ENCODE measurements at places on chromosomes 6 and 20.

DNA sequence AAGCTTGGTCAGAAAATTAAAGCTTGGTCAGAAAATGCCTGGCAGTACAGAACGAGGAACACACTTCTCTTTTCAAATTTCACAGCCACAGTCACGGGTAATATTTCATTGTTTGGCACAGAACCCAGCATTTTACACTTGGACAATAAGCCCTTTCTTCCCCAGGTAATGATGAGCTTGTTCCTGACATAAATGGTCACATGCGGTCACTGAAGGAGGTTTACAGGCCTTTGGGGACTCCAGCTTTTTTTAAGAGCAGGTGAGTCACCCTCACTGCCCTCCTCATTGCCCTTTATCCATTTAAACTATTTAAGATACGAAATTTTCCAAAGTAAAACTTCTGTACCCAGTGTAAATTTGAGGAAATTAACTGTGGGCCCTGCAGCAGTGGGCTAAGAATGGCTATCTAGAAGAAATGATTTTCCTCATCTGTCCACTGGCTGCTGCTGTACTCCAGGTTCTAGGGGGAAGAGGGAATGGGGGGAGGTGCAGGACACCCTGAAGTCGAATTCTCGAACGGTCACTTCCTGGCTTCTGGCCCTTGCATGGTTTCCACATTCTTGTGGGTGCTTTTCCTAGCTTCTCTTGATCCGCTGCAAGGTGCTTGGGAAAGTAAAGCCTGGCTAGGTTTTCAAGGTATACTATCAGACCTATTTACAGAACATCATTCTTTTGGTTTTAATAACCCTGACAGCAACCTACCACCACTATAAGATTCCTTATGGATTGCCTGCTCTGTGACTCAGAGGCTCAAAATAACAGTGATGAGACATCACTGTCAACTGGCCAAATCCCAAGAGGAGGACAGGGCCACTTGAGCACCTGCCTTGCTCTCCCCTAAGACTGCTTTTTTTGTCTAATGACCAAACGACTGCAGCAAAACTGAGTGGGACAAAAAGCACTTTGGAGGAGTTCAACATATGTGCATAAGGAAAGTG lies 75.8 kb downstream of the PREP start:
- no peak overlapping the region for H3K4me3 ChIP-seq
- DNase-seq: no peak
- no peaks in the 10 kb centered on the region for H3K4me1 ChIP-seq
- H3K27ac ChIP-seq: no peak overlapping the region
- H3K27me3 ChIP-seq: no peaks in the 10 kb centered on the region

GRCh38 chr6:96659084-96659845 lies 96.3 kb downstream of the FHL5 start:
- H3K27ac ChIP-seq: no peak overlapping the region
- DNase-seq: no peak
- no peaks in the 10 kb centered on the region for H3K36me3 ChIP-seq
- H3K4me1 ChIP-seq: no peaks in the 10 kb centered on the region
- H3K27me3 ChIP-seq: no peaks in the 10 kb centered on the region
- no peak overlapping the region for H3K4me3 ChIP-seq

- DNase-seq: no peak
- H3K27ac ChIP-seq: peak overlapping the region; percentile 63
- H3K4me1 ChIP-seq: peaks cover 80% of the 10 kb centered on the region
- H3K4me3 ChIP-seq: no peak overlapping the region
- H3K36me3 ChIP-seq: peaks cover 10% of the 10 kb centered on the region
These were observed 32.7 kb downstream of the CHMP4B start for GRCh38 chr20:33843854-33844253.

DNA sequence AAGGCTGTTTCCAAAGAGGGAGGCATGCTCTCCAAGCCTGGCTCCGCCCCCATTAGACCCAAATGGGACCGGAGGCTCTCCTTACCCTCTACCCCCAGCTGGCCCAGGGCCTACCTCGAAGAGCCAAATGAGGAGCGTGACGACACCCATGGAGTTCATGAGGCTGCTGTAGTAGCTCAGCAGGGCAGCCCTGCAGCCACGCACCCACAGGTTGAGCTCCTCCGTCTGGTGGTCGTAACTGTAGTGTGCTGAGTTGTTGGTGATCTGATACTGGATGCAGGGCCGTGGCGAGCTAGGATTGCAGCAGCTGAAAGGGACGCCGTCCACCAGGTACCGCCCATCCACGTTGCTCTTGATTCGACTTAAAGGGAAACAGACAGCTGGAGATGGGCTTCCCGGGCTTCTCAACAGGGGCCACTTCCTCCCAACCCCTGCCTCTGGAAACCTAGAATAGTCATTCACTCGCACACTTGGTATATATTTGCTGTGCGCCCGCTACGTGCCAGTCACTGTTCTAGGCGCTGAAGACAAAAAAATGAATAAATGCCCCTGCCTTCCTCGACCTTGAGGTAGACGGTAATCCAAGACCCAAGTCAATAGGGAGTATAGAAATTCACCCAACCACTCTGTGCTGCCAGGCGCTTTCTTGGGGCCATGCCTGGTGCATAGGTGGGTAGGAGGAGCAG lies 18.0 kb downstream of the PRPH2 start:
- no peaks in the 10 kb centered on the region for H3K36me3 ChIP-seq
- no peaks in the 10 kb centered on the region for H3K4me1 ChIP-seq
- no peak overlapping the region for H3K27ac ChIP-seq
- no peaks in the 10 kb centered on the region for H3K27me3 ChIP-seq
- no peak overlapping the region for H3K4me3 ChIP-seq

DNA sequence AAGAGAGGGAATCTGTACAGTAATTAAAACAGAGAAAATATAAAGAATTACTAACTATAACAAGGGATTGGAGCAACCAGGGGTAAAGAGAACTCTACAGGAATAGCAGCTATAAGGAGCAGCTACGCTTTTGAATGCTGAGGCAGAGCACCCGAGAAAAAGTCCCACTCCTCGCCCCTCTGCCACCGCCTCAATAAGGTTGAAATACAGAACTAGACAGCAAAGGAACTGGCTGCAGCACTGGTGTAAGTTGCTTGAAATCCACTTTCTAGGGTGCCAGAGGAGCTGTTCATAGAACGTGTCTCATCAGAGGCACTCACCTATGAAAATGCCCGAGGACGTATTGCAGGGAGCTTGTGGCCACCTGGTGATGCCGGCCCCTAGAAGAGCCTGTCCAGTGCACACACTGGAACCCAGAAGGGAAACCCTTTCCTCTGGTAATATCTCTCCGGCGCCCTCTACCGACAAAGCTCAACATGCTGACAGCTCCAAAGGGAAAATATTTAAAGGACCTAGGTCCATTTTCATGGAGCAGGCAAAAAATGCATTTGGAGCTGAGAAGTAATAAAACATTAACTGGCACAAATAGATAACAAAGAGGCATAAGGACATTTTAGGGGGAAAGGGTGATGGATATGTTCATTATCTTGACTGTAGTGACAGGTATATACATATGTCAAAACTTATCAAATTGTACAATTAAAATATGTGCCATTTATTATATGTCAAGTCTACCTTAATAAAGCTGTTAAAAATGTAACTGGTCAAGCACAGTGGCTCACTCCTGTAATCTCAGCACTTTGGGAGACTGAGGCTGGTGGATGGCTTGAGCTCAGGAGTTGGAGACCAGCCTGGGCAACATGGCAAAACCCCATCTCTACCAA lies 137.4 kb upstream of the HDAC2 start:
- no peak overlapping the region for H3K27ac ChIP-seq
- no peak overlapping the region for H3K4me3 ChIP-seq
- DNase-seq: peak; percentile 40
- H3K27me3 ChIP-seq: no peaks in the 10 kb centered on the region
- H3K4me1 ChIP-seq: no peaks in the 10 kb centered on the region

GRCh38 chr6:13847326-13848050 lies 33.1 kb upstream of the MCUR1 start:
- no peaks in the 10 kb centered on the region for H3K36me3 ChIP-seq
- no peak for DNase-seq
- no peak overlapping the region for H3K4me3 ChIP-seq
- H3K27ac ChIP-seq: no peak overlapping the region
- H3K4me1 ChIP-seq: peaks cover 2% of the 10 kb centered on the region

GRCh38 chr6:7546896-7547295 lies 5.4 kb downstream of the DSP start:
- H3K4me1 ChIP-seq: peaks cover 4% of the 10 kb centered on the region
- H3K27ac ChIP-seq: no peak overlapping the region
- H3K27me3 ChIP-seq: peaks cover 75% of the 10 kb centered on the region
- no peak overlapping the region for H3K4me3 ChIP-seq

DNA sequence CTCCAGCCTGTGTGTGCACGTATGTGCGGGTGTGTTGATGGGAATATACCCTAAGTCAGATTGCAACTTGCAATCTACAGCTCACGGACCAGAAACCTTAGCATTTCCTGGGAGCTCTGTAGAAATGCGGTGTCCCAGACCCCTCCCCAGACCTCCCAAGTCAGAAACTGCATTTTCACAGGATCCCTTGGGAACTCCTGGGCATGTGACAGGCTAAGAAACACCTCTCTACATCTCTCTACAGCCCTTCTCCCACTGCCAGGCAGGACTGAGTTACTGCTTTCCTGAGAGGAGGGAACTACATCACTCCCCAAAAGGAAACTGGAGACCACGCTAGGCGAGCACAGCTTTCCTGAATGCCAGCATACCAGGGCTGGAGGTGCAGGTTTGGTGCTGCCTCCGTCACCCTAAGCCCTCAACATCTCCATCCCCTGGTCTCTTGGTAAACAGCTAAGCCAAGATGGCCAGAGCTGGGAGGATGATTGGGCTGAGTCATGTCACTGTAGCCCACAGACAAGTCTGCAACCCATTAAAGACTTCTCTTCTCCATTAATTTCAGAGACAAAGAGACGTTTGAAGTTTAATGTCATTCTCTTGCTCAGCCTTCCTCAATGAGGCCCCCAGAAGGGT lies 194.4 kb downstream of the BMP7 start:
- DNase-seq: no peak
- H3K4me3 ChIP-seq: no peak overlapping the region
- no peaks in the 10 kb centered on the region for H3K4me1 ChIP-seq
- no peaks in the 10 kb centered on the region for H3K36me3 ChIP-seq

GRCh38 chr20:35276408-35276807 lies 1.5 kb downstream of the MMP24OS start:
- peaks cover 4% of the 10 kb centered on the region for H3K4me1 ChIP-seq
- H3K27me3 ChIP-seq: no peaks in the 10 kb centered on the region
- peaks cover 43% of the 10 kb centered on the region for H3K36me3 ChIP-seq
- no peak overlapping the region for H3K4me3 ChIP-seq
- no peak overlapping the region for H3K27ac ChIP-seq

GRCh38 chr6:128311944-128312570 lies 208.3 kb downstream of the PTPRK start:
- no peak overlapping the region for H3K4me3 ChIP-seq
- no peaks in the 10 kb centered on the region for H3K27me3 ChIP-seq
- H3K4me1 ChIP-seq: peaks cover 5% of the 10 kb centered on the region
- no peak for DNase-seq
- no peaks in the 10 kb centered on the region for H3K36me3 ChIP-seq

- H3K27ac ChIP-seq: no peak overlapping the region
- H3K4me3 ChIP-seq: no peak overlapping the region
- no peaks in the 10 kb centered on the region for H3K27me3 ChIP-seq
- H3K36me3 ChIP-seq: peaks cover 33% of the 10 kb centered on the region
- no peak for DNase-seq
- peaks cover 13% of the 10 kb centered on the region for H3K4me1 ChIP-seq
These were observed 3.4 kb downstream of the TCFL5 start for GRCh38 chr20:62858058-62858830.

DNA sequence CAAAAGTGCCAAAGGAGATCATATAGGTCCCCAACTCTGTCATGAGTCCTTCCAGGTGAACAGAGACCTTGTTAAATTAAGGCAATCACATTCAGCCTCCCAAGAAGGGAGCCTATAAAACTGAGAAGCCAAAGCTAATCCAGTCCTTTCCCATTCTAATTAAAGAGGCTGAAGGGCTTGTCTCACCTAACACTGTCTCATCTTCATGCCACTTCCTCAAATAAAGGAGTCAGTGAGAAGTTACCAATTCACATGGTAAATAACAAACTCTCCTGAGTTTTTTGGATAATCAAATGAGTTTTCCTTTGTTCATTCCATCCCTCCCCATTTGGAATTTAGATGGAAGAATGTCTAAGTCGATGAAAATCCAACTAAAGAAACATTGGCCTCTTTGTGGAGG lies 242.8 kb downstream of the UST start:
- H3K4me3 ChIP-seq: no peak overlapping the region
- H3K27me3 ChIP-seq: no peaks in the 10 kb centered on the region
- H3K27ac ChIP-seq: no peak overlapping the region
- H3K36me3 ChIP-seq: no peaks in the 10 kb centered on the region

DNA sequence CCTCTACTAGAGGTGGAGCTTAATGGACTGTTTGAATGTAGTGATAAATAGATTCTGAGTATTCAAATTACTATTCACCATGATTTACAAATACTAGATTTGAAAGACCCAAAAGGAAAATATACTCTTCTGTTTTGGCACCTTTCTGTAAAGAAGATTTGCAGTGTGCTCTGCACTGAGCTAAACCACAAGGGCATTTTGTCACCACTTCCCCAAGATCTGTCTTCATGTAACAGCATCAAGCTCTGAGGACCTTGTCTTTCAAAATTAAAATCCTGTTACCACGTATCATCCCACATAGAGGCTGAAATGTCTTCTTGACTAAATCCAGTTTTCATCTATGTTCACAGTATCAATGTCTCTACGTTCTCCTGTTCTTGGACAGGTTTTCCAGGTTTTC lies 3.3 kb upstream of the PGK2 start:
- H3K4me1 ChIP-seq: no peaks in the 10 kb centered on the region
- H3K4me3 ChIP-seq: no peak overlapping the region

DNA sequence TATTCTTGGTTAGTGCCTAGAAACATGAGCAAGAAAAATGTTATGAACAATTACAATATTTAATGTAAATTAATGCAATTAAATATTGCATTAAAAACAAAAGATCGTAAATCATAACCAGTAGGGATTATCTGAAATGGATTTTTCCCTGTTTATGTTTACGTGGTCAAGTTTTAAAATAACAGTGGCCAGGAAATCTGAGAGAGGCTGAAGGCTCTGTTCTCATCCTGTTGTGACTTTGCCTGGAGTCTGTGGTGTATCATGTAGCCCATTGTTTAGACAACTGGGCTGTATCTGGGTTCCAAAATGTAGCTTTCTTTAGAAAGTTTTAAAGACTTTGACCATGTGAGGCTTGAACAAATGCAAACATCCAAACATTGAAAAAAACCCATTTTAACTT lies 2.4 kb downstream of the MYO6 start:
- H3K27me3 ChIP-seq: peaks cover 53% of the 10 kb centered on the region
- DNase-seq: no peak
- H3K27ac ChIP-seq: no peak overlapping the region
- no peaks in the 10 kb centered on the region for H3K36me3 ChIP-seq

GRCh38 chr6:89258912-89259311 lies 41.8 kb upstream of the GABRR1 start:
- no peaks in the 10 kb centered on the region for H3K36me3 ChIP-seq
- H3K27me3 ChIP-seq: no peaks in the 10 kb centered on the region
- no peak for DNase-seq
- H3K4me3 ChIP-seq: no peak overlapping the region
- H3K4me1 ChIP-seq: peaks cover 9% of the 10 kb centered on the region
- H3K27ac ChIP-seq: no peak overlapping the region

- no peak overlapping the region for H3K27ac ChIP-seq
- H3K27me3 ChIP-seq: no peaks in the 10 kb centered on the region
- DNase-seq: no peak
These were observed 88.4 kb downstream of the ID4 start for GRCh38 chr6:19925533-19925932.

- peaks cover 2% of the 10 kb centered on the region for H3K4me1 ChIP-seq
- H3K27me3 ChIP-seq: peaks cover 31% of the 10 kb centered on the region
- no peak overlapping the region for H3K27ac ChIP-seq
- no peaks in the 10 kb centered on the region for H3K36me3 ChIP-seq
- H3K4me3 ChIP-seq: no peak overlapping the region
These were observed 2.8 kb upstream of the MYO6 start for GRCh38 chr6:75746221-75746620.
